ENCODE measurements at places on chromosomes 6 and 20. TPM values are rescaled to one million over a fixed set of nuclear protein-coding genes. Genes with fewer than 3 reads are reported as not detected.

DNA sequence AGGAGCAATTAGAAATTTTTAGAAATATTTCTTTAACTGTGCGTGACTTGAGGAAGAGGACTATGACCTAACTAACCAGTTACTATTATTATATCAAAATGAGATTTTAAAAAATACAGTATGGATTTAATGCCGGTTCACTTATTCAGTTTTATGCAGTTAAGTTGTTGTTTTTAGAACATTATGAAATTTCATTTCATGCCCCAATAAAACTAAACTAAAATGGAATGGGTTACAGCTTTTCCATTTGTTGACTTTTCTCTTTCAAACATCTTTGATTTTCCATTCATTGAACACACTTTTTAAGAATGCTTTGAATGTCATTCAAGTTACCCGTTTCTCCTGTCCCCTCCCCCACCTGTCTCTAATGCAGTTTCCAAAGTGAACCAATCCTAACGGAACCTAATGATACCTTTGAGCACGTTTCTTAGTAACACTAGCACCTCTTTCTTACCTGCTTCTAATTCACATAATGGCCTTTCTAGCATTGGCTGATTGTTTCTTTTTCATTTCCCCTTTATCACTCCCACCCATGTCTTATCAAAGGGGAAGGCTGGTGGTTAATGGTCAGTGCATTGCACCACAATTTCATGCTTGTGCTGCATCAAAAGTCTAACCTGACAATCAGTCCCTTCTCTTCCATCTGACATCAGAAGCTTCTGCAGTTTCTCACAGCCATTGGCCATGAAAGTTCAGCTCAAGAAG, 262.2 kb upstream of the TAB2 start:
- no peak for DNase-seq

- DNase-seq: no peak
Measured at GRCh38 chr6:32554116-32554965, 24.3 kb upstream of the HLA-DRB5 start.

DNA sequence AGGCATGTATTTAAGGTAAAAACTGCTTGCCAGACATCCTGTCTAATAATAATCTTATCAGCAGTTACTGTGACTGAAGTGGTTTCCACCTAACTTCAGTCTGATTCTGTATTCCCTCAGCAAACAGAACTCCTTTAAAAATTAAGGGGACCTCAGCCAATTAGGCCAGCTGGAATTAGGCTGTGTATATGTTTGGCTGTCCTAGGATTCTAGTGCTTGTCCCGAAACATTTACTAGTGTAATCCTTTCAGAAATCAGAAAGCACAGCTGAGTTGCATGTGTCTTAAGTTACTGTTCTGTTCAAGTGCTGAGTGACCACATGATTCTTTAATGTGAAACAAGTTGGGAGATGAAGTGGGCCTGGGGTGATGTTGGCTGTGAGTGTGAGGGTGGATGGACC, 120.9 kb upstream of the SUPT3H start:
- no peak for DNase-seq

DNA sequence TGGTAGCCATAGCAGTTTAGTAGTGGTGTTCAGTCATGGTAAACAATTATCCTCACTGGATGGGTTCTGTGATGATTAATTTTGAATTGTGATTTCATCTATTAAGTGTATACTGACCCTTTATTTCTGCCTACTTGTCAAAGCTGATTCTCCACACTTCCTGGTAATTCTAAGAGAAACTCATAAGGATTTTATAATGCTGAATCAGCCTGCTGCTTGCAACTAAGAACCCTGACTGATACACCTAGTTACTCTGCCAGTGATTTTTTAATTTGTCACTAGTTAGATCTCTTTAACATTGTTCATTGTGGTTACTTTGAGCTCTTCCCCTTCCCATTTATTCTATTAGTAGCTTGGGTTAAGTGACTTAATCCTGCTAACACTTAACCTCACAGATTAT, 8.6 kb downstream of the CDC40 start:
- DNase-seq: no peak

GRCh38 chr6:150711584-150712504, 112.2 kb downstream of the PLEKHG1 start:
- DNase-seq: peak; percentile 79

- DNase-seq: no peak
Measured at GRCh38 chr20:59835448-59836395, 97.7 kb downstream of the SYCP2 start.

DNA sequence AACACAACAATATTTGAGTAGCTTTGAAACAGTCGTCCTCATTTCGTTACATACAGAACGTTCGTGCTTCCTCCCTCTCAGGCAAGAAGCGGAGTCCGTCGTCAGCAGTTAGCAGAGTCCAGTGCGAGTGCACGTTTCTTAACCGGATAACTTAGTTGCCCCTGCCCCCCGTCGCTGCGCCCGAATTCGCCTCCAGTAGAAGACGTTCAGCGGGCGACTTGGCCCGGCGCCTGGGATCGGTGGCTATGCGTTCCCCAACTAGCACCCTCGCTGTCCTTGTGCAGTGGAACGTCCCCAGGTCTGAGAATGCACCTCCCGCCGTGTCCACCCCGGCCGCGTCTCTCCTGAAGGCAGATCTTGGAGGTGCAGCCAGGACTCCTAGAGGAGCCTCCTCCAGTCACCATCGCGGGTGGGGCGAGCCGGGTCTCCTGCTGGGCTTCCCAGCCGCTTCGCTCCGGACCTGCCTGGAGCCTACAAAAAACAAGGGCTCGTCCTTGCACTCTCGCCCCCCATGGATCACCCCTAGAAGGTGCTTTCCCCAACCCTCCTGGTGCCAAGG, 910 bp upstream of the PCSK2 start:
- DNase-seq: no peak

- no peak for DNase-seq
Measured at GRCh38 chr20:48875233-48875913, 46.1 kb upstream of the ARFGEF2 start.

DNA sequence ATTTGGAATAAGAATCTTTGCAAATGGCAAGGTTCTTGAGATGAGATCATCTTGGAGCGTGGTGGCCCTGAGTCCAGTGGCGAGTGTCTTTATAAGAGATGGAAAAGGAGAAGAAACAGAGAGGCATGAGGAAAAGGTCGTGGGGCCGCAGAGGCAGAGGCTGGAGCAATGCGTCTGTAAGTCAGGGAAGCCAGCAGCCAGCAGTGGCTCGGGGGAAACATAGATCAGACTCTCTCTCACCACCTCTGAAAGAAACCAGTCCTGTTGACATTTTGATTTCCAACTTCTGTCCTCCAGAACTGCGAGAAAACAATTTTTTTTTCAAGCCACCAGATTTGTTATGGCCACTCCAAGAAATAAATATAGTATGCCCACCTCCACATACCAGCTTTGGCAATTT, 226.6 kb downstream of the TFAP2C start:
- DNase-seq: no peak

DNA sequence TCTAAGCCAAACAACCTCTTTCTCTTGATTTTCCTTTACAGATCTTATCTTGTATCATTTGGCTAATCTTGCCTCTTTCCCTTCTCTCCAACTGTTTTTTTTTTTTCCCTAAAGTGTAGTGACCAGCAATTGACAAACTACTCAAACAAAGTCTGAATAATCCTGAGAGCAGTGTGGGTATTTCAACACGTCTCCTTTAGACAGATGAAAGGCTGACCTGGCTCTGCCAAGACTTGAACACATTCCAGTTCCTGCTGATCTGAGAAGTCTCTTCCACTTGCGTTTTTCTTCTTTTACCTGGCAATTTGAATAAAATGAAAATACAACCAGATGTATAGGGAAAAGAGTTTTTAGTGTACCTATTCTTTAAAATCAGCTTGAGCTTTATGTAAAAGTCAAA, 168.4 kb downstream of the GJA10 start:
- no peak for DNase-seq

DNA sequence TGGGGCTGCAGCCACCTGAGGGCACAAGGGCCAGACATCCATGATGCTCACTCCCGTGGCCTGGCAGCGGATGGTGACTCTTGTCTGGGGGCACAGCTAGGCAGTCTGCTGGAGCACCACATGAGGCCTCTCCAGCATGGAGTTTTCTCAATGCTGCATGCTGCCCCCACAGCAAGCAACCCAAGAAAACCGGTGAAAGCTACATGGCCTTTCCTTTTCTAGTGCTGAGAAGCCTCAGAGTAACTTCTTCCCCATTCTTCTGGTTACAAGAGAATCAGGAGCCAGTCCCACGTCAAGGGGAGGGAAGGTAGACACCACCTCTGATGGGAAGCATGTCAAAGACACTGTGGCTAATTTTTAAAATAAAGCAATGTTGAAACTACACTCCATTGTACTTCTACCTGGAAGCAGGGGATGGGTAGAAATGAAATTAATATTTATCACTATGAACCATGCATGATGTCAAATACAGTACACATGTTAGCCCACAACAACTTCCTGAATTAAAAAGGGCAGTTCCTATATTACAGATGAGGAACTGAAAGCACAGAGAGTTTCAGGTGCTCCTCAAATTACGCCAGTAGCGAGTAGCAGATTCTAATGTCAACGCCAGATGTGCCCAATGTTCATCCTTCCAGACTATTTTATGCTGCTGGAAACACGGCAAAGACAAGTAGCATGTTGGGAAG, 101.5 kb downstream of the LAMP5 start:
- DNase-seq: no peak

DNA sequence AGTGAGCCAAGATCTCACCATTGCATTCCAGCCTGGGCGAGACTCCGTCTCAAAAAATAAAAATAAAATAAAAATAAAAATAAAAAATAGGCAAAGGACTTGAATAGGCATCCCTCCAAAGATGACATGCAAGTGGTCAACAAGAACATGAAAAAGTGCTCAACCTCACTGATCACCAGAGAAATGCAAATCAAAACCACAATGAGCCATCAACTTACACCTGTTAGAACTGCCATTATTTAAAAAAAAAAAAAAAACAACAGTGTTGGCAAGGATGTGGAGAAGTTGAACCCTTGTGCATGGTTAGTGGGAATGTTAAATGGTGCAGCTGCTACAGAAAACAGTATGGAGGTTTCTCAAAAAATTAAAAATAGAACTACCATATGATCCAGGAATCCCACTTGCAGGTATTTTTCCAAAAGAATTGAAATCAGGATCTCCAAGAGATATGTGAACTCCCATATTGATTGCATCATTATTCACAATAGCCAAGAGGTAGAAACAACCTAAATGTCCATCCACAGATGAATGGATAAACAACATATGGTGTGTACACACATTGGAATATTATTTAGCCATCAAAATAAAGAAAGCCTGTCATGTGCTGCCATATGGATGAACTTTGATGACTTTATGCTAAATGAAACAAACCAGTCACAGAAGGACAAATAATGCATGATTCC, 2.8 kb downstream of the C20orf203 start:
- no peak for DNase-seq

DNA sequence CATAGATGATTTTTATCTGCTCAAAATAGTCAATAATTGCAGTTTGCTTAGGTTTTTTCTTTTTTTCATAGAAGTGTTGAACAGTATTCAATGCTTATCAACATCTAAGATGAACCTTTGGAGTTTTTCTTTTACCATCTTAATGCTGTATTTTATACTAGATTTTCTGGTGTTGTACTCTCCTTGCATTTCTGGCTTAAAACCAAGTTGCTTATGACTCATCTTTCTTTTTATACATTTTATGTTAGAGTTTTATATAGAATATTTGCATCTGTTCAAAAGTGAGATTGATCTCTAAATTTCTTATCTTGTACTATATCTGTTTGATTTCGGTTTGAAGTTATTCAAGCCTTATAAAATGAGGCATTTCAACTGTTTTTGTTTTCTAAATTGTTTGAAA, 232.5 kb downstream of the RFPL4B start:
- no peak for DNase-seq

DNA sequence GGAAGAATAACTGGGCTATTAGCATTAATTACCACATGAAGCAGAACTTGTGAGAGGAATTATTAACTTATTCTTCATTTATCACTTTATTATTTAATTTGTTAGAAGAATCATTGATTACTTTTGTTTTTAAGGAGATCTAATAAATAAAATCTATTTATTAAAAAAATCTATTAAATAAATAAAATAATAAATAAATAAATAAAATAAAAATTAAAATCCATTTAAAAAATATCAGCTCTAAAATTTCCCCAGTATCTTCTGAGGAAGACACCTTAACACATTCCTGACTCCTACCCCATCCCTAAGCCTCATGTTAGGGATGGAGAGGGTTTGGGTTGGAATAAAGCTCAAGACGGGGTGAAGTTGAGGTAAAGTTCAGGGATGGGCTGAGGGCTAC, 231.4 kb downstream of the CLIC5 start:
- no peak for DNase-seq

DNA sequence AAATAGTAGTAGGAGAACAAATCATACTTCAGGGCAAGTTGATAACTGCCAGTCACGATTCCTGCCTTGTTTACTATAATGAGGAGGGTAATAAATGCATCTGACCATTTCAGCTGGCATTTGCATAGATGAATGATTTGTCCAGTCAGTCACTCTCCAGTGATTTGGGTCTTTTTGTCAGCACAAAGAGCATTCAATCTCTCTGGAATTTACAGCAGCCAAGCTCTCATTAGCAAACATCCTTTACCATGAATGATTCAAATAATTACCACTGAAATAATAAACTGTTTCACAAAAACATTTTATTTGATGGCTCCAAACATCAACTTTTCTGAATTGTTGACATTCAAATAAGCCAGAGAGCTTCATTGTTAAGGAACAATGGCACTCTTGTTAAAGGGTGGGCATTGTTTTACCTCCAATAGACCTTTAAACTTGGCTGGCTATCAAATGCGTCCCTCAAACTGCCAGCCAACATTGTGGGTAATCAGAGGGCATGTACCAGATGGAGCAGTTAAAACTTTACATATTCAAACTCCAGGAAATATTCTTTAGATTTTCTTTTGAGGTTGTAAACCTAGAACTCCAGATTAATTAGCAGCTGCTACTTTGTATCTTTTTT, 30.0 kb upstream of the FBXL4 start:
- DNase-seq: no peak

GRCh38 chr6:137490961-137491360, 3.2 kb downstream of the OLIG3 start:
- DNase-seq: no peak

- no peak for DNase-seq
Measured at GRCh38 chr20:17857639-17858449, 110.8 kb downstream of the SNX5 start.

DNA sequence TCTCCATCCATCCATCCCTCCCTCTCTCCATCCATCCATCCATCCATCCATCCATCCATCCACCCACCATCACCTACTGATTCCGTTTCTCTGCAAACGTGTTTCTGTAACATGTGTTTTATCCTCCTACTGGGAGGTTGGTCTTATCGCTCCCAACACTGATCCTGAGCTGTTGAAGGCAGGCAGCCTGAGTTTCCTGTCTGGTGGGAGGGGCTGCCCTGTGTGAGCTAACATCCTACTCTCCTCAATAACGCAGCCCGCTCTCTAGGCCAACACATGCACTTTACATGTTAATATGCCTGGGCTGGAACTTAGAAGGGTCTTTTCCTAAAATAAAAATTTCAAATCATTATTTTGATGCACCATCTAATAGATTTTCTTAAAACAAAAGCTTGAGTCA, 126.5 kb downstream of the WDR27 start:
- no peak for DNase-seq

LHFPL5 gene
- not detected for total RNA-seq

TINAG gene
- not detected for total RNA-seq

MAD2L1BP gene
- 12.6 TPM for total RNA-seq

DPPA5 gene
- total RNA-seq: not detected

MCCD1 gene
- not detected for total RNA-seq

CST4 gene
- not detected for total RNA-seq

DEFB124 gene
- total RNA-seq: not detected

CCN5 gene
- 1.6 TPM for total RNA-seq

QKI gene
- total RNA-seq: 76.4 TPM

MROH8 gene
- total RNA-seq: 2.0 TPM

SYCP2L gene
- total RNA-seq: not detected

All from right lobe of liver (tissue), 6 donors.